ENCODE measurements at places on chromosomes 1 and 21. TPM values are rescaled to one million over a fixed set of nuclear protein-coding genes. Genes with fewer than 3 reads are reported as not detected.
A peak's percentile ranks its signal among the peaks of the same experiment; 100 is the strongest.

LINGO4 gene
- total RNA-seq: under 0.01 TPM

CD52 gene
- not detected for total RNA-seq

ACAP3 gene
- 34.0 TPM for total RNA-seq

SPATA46 gene
- total RNA-seq: not detected

- no peak for DNase-seq
These were observed 22.7 kb downstream of the FMO3 start for GRCh38 chr1:171113382-171113781.

DNA sequence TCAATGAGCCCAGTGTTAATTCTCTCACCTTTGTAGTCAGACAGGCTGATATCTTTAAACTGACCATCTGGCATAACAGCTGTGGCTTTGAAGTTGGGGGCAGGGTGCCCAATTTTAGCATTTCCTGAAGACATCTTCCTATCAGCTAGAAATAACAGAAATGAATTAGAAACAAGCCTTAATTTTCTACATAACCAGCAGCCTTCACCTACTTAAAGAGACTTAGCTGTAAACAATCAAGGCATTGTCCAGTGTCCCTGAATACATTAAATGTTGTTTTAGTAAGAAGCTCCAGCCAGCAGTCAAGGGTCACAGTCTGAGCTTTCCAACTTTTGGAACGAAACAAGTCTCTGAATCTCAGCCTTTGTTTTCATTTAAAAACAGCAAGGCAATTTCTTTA, 2.8 kb downstream of the PRDX1 start:
- DNase-seq: no peak

- DNase-seq: peak; percentile 81
These were observed 19.1 kb downstream of the DIP2A start for GRCh38 chr21:46477765-46478164.
